ENCODE measurements at places on chromosomes 2 and 18.

GRCh38 chr18:50721006-50721405 lies 98.8 kb downstream of the MRO start:
- DNase-seq = no peak

- no peak for DNase-seq
Measured at GRCh38 chr2:153510996-153511395, 32.4 kb upstream of the RPRM start.

DNA sequence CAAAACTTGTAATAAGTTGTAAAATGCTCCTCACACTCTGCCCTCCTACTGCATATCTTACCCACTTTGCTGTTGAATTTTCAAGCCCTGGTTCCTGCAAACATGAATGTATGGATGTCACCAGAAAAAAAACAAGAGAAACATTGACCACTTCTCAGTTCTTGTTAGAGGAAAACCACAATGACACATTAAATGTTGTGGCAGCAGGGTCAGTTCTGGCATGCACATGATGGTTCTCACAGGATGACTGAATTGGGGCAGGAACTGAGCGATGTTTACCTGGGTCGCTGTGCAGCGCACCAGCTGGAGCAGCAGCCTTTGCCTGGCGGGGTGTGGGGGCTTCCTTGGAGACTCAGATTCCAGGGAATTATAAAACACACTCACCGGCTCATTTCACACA lies 14.0 kb upstream of the PRKCE start:
- no peak for DNase-seq

DNA sequence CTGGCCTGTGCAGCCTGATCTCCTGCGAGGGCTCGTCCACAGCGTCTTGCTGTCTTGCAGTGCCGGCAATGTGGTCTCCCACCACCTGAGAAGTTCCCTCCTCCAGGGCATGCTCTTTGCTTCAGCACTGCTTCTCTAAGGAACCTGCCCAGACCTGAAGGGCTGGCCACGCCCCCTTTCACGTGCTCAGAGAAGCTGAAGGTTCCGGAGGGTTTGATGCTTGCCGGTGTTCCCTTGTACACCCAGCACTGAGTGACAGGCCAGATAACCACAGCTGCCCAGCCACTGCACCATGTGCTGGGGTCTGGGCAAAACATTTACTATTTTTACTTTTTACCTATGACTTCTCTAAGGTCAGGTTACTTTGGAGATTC lies 1.7 kb upstream of the POLR2D start:
- no peak for DNase-seq

DNA sequence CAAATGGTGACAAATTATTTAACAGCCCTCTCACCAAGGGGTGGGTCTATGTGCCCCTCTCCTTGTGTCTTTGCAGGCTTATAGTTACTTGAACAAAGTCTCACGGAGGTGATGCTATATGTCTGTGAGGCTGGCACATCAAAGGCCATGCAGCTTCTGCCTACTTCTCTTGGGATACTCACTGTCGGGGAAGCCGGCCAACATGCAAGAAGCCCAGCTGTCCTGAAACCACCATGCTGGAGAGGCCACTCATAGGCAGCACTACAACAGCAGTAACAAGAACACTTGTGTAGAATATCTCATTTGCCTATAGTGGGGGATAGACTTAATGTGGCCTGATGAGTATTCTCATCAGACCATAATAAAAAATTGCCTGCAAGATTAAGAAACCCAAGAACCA lies 233.7 kb upstream of the NCKAP5 start:
- no peak for DNase-seq

GRCh38 chr2:232652505-232652851 lies 19.1 kb downstream of the EFHD1 start:
- no peak for DNase-seq

DNA sequence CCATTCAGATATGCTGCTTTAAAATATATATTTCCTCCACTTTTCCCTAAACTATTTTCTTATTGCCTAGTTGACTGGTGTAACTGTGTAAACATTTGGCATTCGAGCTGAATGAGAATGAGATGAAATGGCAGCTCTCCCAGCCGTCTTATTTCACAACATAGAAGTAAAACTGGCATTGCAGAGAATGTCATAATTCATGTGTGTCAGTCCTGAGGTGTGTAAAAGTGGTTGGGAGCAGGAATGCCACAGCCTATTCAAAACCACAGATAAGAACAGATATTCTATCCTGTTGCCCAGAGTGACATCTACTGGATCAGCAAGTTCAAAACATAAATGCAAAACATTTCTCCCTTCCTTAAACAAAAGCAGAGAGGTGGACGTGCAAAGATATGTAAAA lies 565.5 kb upstream of the CHAC2 start:
- no peak for DNase-seq

DNA sequence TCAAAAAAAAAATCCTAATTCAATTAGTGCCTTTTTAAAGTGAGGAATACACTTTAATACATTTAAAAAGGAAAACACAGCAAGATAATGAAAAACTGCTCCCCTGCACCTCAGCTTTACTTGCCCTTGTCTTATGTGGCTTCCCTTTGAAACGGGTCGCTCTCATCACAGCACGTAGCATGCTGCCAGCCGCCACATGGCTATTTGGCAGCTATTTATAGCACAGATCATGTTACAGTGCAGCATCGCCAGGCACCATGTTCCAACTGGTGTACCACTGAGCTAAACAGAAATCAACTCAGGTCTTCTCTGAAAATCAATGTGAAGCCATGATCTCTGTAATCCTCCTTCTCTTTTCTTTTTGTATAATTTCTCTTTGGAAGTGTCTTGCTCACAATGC lies 65.1 kb downstream of the TMEM182 start:
- no peak for DNase-seq

GRCh38 chr18:62109676-62110075 lies 77.2 kb downstream of the PIGN start:
- DNase-seq = no peak

GRCh38 chr2:95274291-95275150 lies at the start of gene PROM2:
PROM2 (plus strand) TSS chr2:95274449; CDS start chr2:95274586, 137 bp downstream.
- DNase-seq = no peak

DNA sequence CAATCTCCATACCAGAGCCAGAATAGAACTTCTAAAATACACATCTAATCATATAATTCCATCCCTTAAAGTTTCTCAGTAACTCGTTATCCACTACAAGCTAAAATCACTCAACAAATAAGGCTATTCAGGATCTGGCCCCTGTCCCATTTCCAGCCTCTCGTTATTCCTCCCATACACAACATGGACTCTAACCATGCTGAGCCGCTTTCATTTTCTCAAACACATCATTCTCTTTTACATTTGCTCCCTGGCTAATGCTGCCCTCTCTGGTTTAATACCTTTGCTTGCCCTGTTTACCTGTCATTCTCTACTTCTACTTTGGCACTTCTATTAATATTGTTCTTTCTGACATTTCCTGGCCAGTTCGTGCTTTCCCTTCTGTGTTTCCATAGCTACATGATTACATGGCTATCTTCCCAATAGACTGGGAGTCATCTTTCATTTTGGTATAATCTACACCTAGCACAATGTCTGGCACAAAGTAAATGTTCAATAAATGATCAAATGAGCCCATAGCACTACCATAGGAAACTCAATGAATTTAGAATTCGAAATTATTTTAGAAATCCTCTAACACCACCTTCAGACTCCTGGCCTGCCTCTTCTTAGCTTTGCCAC lies 163.6 kb upstream of the VRK2 start:
- DNase-seq = no peak

- no peak for DNase-seq
Measured at GRCh38 chr18:49813069-49813318, 339 bp downstream of the ACAA2 start.

DNA sequence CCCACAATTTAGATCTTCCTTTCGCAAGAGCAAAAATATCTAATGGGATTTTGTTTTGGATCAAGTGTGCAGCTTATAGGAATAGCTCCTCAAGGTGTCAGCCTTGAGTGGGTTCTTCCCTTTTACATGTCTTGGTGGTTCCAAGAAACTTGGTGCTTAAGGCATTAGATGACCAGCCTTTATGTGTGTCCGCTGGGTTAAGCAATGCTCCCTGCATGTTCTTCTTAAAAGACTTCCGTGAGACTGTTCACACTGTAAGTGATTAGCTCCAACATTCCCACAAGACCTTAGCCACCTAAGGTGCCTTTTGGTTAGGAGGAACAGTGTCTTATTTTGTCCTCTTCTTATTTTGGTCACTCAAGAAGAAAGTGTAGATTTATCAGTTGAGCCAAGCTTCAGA lies 44.3 kb upstream of the GPR39 start:
- DNase-seq = no peak

DNA sequence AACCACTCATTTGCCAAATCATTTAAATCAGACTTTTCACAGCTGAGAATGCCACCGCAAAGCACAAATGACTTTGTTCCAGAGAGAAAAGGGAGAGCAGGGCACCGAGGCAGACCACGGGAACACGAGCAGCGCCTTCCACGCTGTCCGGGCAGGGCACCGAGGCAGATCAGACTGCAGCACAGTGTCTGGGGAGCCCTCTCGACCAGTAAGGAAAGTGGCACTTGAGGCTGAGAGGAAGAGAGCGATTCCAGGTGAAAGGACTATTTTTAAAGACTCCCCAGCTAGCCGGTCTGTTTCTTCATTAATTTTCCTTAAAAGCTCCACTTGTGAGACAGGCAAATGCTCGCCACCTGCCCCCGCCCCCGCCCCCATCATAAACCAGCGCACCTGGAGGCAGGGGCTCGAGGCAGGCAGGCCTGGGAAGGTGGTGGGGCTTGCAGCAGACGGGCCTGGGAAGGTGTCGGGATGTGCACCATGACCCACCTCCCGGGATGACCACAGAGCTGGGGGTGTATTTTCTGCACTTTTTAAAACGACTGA lies 80.9 kb upstream of the CTDP1 start:
- DNase-seq = no peak

DNA sequence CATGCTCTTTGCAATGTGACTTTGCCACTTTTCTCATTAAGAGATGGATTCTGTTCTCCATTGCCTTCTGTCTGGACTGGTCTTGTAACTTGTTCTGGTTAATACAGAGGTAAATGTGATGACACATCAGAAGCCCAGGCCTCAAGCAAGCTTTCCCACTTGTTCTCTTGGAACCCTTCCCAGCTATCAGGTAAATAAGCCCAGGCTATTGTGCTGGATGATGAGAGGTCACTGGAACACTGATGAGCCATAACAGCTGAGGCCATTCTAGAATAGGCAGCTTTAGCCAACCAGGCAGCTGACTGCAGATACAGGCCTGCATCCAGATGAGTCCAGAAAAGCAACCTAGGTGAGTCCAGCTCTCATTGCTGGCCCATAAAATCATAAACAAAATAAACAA lies 1007.0 kb upstream of the ACVR2A start:
- DNase-seq = no peak

- DNase-seq = no peak
Measured at GRCh38 chr2:69449906-69450305, 12.7 kb upstream of the NFU1 start.

DNA sequence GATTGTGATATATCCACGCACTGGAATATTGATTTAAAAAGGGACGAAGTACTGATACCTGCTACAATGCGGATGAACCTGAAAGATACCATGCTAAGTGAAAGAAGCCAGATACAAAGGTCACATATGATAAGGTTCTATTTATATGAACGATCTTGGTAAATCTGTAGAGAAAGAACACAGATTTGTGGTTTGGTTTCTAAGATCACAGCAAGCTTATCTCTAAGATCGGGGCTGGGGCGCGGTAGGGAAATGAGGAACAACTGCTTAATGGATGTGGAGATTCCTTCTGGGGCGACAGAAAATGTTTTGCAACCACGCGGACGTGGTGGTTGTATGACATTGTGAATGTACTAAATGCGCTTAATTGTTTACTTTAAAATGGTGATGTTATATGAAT lies 60.1 kb downstream of the NEDD4L start:
- DNase-seq = no peak

DNA sequence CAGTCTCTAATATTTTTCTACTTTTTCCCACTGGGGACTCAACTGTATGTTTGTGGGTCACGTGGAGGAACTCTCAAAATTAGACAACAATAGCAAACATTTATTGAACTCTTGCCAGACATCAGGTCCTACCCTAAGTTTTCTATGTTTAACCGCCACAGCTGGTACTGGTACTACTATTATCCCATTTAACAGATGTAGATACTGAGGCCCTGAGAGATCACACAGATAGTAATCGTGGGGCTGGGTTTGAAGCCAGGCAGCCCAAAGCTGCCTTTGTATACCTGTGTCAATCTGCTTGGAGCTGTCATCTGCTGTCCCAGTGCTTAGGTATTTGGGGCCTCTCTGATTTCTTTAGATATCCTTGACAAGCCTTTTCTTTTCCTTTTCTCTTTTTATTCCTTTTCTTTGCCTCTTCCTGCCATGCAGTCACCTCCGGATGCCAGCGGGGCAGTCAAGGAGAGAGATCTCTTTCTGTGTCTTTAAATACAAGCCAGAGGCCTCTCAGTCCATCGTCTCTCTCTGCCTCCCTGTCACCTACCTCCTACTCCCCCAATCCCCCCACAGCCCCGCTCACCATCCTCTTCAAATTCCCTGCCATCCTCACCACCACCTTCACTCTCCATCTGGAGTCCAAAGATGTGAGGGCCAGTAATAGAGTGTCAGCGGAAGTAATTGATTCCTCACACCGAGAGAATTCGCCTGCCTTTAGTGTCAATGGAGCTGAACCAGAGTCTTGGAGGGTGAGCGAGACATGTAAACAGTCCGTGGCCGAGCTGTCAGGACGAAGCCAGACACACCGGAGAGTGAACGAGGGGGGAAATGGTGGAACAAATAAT lies 23.4 kb downstream of the NRP2 start:
- no peak for DNase-seq

DNA sequence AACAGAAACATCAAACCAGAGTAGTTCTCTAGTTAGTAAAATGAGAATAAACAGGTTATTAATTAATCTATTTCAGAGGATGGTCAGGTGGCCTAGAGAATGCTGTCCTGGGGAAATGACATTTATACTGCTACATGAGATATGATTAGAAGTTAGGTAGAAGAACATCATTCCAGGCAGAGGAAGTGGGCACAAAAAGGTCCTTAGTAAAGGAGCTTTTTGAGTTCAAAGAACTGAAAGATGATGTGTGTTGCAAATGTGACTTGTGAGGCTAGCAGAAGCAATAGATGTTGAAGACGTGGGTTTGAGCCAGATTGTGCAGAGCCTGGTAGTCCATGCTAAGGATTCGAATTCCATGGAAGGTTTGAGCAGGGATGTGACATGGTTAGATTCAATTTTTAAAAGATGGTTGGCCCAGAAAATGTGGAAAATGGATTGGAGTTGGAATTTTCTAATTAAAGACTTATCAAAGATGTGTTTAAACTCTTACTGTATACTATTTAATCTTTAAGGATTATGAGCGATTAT lies 34.2 kb downstream of the RAB10 start:
- no peak for DNase-seq

- DNase-seq = no peak
Measured at GRCh38 chr18:10937743-10938640, 211.4 kb downstream of the PIEZO2 start.

DNA sequence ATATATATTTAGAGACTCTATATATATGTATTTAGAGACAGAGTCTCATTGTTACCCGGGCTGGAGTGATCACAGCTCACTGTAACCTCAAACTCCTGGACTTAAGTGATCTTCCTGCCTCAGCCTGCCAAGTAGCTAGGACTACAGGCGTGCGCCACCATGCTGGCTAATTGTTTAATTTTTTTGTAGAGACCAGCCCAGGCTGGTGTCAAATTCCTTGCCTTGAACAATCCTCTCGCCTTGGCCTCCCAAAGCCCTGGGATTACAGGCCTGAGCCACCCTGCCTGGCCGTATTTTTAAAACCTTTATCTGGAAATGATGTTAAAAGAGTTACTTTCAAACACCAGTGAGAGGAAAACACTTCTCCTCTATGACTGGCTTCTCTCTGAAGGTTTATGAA lies 30.9 kb upstream of the PGAP1 start:
- no peak for DNase-seq

GRCh38 chr18:27599202-27599829 lies 414.2 kb upstream of the CHST9 start:
- peak; percentile 14 for DNase-seq
